ENCODE measurements at places on chromosomes 3 and 15. TPM values are rescaled to one million over a fixed set of nuclear protein-coding genes. Genes with fewer than 3 reads are reported as not detected.

RPS27L gene
- 111 TPM for total RNA-seq

DNA sequence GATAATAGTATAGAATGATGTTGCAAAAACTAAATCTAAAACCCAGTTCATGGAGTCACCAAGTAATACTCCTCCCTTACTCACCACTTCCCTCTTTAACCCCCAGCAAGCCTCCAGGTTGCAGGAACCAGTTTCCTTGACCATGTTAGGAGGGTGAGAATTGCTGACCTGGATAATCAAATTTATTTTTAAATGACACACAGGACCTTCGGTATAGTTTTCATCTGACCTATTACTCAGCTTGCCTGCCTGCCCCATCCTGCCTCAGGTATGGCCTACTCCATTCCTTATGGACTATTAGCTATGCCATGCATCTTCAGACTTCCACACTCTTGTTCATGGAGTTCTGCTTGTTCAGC is 883 bp downstream of the RTP4 start:
- DNase-seq: no peak

DNA sequence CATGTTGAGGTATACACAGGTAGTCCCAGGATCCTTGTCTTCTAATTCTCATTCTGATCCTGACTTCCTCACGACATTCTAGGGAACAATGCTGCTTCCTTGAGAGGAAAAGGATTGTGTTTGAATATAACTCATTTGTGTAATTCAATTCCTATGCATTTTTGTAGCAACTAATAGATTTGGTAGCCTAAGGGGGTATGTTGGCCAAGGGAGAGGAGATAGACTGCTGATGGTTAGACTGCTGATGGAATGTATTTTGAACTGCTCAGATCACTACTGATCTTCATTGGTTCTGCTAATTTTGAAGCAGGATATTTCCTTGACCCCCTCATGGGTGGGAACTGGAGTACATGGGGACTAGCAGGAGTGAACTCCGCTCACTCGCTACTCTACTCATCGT is 39.7 kb downstream of the RAD54L2 start:
- DNase-seq: no peak

DNA sequence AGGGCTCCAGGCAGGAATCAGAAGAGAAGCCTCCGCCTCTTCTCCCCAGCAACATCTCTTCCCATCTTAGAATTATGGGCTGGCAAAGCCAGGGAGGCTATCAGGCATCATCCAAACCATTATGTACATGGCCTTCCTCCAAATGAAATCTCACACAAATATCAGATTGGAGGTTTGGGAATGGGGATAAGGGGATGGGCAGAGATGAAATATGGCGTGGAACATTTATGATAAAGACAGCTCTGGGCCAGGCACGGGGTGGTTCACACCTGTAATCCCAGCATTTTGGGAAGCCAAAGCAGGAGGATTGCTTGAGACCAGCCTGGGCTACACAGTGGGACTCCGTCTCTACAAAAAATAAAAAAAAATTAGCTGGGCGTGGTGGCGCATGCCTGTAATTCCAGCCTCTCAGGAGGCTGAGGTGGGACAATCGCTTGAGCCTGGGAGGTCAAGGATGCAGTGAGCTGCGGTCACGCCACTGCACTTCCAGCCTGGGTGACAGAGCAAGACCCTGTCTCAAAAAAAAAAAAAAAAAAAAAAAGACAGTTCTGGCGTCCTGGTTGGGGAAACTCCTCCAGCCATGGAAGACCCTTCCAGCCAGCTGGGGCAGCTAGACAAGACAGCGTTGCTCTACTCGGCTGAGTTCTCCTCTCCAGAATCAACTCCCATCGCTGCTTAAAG is 36.6 kb downstream of the CPN2 start:
- DNase-seq: no peak

DNA sequence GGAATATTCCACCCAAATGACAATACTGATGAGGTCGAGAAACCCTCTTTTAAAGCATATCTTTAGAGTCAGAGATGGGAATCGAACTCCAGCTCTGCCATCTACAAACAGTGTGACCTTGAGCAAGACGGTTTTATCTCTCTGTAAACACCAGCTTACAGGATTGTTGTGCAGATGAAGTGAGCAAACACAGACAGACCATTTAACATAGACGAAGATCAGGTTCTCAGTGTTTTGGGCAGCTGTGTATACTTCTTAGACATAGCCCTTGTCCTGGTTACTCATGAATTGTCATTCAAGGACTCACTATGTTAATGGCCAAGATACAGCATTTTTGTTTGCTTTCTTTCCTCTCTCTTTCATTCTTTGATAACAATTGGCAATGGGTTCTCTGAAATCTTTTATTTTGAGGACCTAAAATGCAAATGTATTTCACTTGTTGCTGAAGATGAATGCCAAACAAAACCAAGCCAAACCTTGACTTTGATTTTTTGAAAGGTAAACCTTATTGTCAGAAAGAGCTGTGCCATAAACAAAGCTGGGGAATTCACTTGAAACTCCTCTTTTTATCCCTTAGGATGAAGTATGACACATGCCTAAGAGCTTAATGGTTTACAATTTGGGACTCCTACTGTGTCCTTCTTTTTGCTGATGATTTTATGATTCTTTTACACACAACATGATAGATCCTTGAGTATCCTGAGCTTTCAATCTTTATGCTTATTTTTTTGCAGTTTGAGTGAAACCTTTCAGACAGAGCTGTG is 250.0 kb upstream of the PDZRN3 start:
- DNase-seq: no peak

GRCh38 chr3:186152361-186152798 is 43.5 kb upstream of the ETV5 start:
- DNase-seq: no peak

DNA sequence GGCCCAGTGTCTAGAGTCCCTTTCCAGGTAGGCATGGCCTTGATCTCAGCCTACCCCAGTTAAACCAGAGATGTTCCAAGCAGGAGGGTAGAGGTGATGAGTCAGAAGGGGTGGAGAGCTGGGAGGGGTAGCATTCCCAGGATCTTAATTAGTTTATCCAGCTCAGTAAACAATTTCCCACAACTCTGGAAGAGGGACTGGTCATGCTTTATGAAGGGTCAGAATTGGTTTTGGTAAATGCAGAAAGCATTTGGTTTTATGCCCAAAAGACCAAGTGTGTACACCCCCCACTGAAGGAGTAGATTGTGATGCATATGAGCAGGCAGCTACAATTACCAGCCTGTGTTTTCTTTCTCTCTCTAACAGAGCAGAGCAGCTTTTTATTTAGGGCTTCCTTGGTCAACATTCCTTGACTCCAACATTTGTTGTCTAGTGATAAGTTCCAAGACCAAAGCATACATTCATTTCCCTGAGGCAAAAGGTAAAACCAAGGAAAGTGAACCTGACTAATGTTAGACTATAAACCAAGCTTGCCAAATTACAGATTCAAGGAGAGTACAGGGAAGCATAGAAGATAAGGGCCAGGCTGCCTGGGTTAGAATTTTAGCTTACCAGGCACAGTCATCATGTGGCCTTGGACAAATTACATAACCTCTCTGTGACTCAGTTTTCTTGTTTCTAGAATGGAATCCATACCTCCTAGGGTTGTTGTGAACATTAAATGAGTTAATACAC is 17.6 kb downstream of the EXOSC7 start:
- no peak for DNase-seq

DNA sequence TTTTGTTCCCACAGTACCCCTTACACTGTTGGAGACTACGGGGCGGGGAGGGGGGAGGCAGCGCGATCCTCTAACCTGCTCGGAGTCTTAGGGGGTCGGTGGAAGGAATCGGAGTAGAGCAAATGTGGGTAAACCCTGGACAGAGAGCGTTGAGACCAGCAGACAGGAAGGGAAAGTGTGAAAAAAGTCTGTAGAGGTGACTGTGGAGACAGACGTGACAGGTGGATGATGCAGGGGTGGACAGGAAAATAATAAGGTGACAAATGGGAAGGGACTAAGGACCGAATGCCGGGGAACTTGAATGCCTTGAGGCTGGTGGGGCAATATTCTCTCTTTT is 424 bp downstream of the EAF2 start:
- DNase-seq: no peak

DNA sequence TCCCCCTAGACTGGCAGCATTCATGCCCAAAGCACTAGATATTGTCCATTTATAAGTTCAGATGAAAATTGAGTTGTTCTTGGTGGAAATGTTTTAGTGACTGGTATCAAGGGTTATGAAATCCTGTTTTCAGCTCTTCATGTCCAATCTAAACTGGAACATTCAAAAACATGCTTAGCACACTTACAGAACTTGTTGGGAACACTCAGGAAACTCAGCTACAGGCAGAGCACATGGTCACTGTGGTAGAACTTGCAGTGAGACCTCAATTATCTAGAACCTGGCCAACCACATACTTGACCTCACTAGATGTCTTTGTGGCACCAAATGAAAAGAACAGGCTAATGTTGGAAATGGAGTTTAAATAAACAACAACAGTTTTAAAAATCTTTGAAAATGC is 88.8 kb downstream of the SMAD3 start:
- DNase-seq: no peak

DNA sequence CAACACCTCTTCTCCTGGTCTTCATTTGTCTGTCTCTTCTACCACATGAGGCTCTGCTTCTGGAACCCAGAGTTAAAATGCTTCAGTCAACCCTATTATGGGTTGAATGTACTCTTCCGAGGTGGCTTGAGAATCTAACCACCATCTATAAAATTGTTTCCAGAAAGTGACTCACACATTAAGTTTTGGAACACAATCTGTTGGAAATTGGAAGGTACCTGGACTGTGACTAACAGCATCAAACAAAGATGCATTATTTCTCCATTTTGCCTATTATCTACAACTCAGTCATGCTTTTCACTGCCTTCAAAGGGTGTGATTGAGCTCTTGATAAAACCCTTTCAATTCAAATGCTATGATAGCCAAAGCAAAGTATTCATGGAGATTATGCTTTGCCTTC is 499.0 kb upstream of the SEMA6D start:
- DNase-seq: no peak

Data from ureter (tissue), 1 donor.